ENCODE measurements at places on chromosomes 16 and 17. TPM values are rescaled to one million over a fixed set of nuclear protein-coding genes. Genes with fewer than 3 reads are reported as not detected.

DNA sequence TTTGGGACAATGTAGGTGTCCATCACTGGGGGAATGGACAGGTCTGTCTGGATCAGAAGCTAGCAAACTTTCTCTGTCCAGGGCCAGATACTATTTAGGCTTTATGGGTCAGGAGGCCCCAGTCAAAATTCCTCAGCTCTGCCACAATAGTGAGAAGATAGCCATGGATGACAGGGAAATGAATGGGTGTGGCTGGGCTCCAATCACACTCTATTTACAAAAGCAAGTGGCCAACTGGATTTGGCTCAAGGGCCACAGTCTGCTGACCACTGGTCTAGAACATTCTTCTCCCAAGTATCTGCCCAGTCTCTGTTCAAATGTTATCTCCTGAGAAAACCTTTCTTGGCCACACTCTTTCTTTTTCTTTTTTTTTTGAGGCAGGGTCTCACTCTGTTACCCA, 339.9 kb downstream of the SOX9 start:
- no peak for DNase-seq
- no peaks in the 10 kb centered on the region for H3K36me3 ChIP-seq
- H3K27me3 ChIP-seq, result no peaks in the 10 kb centered on the region
- no peak overlapping the region for H3K4me3 ChIP-seq
- H3K4me1 ChIP-seq, result peaks cover 21% of the 10 kb centered on the region

GRCh38 chr17:77398274-77398673, 257.5 kb downstream of the SEC14L1 start:
- H3K27me3 ChIP-seq, result no peaks in the 10 kb centered on the region
- no peak overlapping the region for H3K4me3 ChIP-seq
- peaks cover 37% of the 10 kb centered on the region for H3K36me3 ChIP-seq
- no peak for DNase-seq
- no peak overlapping the region for H3K27ac ChIP-seq

The YBX2 gene
- total RNA-seq, result not detected

The ZSCAN10 gene
- not detected for total RNA-seq

GRCh38 chr17:290121-290521, 62.5 kb downstream of the RPH3AL start:
- no peak overlapping the region for H3K4me3 ChIP-seq
- no peaks in the 10 kb centered on the region for H3K36me3 ChIP-seq
- H3K4me1 ChIP-seq, result no peaks in the 10 kb centered on the region
- 0 out of 2 replicates have a peak, but pooled peaks cover 6% of the 10 kb centered on the region for H3K27me3 ChIP-seq
- no peak overlapping the region for H3K27ac ChIP-seq

The ADAD2 gene
- total RNA-seq, result not detected

DNA sequence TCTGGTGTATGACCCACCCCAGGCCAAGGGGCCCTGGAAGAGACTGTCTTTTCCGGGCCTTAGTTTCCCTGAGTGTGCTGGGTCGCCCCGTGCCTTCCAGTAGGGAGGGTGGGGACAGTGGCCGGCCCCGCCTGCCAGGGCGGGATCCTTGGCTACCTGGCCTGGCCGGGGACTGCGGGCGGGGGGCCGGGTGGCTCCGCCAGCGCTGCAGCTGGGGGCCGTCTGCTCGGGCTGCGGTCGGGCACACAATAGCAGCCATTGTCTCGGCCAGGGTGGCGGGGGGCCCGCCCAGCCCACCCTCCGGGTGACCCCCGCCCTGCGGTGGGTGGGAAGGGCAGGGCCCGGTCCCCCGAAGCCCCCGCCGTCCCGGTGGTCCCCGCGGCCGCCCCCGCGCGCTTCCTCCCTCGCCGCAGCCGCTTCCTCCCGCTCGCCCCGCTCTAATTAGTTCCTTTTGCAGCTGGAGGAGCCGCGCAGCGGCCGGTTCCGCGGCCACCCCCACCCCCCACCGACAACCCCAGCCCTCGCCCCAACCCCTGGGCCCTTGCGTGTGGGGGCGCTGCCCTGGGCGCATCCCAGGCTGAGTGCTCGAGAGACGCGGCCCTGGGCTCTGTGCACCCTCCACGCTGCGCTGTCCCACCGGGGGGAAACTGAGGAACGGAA, 11.6 kb downstream of the GLIS2 start:
- peaks cover 28% of the 10 kb centered on the region for H3K4me1 ChIP-seq
- DNase-seq, result no peak
- no peak overlapping the region for H3K4me3 ChIP-seq
- H3K27me3 ChIP-seq, result no peaks in the 10 kb centered on the region
- no peaks in the 10 kb centered on the region for H3K36me3 ChIP-seq

All from SJSA1 (cell line).